SW 1271 (cell line): ENCODE measurements at places on chromosomes 12 and 14.

GRCh38 chr14:59160506-59160905 is 28.0 kb upstream of the DAAM1 start:
- DNase-seq = no peak

GRCh38 chr14:66790101-66790500 is 282.2 kb downstream of the GPHN start:
- no peak for DNase-seq

DNA sequence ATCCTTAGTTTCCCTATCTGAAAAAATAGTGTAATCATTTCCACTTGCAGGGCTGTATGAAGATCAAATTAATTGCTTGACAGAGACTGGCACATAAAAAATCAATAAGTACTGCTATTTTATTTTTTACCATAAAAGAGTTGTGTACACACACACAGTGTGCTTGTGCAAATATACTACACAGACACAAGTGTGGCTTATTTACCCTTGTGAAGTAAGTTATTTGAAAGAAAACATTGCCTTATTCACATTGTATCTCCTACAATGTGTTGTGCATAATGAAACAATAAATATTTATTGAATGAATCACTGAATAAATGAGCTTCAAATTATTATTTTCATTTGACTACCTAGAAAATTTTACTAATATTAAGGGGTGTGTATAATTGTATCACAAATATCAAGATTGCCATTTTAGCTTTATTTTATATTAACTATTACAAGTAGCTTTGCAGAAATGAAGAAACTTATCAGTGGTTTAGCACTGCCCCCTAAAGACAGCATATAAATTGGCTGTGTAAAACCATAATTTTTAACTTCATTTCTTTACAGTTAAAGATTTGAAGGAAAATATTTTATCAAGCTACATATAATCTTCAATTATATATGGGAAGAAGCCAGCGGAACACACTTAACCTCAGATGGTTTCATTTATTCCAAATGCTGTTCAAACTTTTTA is 11.3 kb downstream of the GARIN6 start:
- DNase-seq = no peak

- DNase-seq = no peak
These were observed 19.4 kb downstream of the TMEM116 start for GRCh38 chr12:111993292-111994150.

DNA sequence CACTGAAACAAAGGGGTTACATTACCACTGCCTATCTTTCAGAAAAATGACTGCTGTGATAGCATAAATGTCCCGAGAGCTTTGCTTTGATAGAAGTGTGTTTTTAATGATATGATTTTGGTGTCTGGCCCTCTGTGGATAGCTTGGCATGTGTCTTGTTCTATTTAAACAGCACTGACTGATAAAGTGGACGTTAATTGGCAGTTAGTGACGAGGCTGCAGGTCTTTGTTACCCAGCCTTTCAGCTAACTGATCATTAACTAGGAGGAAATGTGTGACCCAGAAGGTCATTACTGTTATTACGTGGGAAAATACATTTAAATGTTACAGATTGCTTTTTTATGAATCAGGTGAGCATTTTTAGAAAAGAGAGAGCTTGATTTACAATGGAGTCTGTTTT is 428.3 kb downstream of the DIO2 start:
- no peak for DNase-seq

DNA sequence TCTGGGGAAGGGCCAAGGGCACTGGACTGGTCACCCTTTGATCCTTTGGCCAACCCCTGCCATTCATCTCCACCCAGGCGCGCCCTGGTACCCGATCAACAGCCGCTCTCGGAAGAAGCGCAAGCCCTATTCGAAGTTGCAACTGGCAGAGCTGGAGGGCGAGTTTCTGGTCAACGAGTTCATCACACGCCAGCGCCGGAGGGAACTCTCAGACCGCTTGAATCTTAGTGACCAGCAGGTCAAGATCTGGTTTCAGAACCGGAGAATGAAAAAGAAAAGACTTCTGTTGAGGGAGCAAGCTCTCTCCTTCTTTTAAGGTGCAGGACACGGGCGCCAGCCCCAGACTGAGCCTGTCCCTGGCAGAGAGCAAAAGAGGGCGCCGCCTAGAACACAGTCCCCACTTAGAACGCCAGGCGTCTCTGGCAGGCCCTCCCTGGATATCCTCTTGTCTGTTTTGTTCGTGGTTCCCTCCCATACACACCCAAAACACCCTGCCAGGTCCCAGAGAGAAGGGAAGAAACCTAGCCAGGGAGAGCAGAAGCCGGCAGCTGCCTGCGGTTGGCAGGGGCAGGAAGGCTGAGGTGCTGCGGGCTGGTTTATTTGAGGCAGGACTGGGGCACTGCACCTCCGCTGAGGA is 1.7 kb downstream of the HOXC12 start:
- DNase-seq = no peak

DNA sequence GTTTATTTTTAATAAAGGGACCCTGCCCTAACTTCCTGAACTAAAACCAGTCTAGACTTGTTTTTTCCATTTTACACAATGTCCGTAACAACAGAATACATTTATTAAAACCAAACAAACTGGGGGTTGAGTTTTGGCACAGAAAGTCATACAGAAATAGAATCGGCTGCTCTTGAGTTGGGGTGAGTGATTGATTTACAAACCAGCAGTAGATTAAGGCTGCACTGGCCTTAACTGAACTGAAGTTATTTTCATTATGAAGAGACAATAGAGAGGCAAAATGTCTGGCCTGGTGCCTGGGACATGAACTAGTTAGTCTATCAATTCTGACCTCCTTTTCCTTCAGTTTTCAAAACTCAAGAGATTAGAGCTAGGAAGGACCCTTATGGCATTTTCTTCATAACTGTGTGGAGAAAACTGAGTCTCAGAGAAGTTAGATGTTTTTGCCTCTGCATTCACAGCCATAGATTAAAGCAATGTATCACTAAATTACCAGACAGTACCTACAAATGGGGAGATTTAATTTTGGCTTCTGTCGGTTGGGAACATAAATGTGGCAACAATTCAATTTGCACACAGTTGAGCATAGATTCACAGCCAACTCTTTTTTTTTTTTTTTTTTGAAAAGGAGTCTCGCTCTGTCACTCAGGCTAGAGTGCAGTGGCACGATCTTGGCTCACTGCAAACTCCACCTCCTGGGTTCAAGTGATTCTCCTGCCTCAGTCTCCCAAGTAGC is 19.8 kb upstream of the MGP start:
- DNase-seq = no peak

- DNase-seq = no peak
These were observed 43.4 kb upstream of the KCNA1 start for GRCh38 chr12:4866299-4866698.

DNA sequence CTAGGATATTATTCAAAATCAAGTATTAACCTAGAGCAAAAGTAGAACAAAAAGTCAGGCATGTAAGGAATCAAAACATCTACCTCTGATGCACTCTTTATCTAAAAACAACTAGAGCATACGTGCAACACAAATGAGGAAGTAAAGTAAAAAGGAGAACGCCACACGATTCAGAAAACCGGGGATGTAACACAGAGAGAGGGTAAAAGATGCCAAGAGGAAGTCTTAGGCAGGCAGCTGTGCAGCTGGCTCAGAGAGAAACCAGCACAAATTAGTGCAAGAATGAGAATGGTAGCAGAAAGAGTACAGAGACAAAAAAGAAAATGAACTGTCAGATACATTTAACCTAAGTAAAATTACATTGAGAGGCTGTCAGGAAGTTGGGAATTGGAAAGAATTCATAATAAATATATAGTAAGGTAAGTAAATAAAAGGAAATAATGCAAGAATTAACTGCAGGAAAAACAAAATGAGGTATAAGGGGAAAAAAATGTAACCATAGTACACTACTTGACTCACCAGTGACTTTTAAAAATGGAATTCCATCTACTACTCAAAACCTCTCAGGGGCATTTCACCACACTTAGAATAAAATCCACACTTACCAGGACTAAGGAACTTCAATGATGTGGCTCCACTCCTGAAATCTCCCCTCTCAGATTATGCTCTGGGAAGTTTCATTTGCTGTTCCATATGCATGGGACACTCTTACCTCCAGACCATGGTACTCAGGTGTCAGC is 17.1 kb downstream of the BCAT1 start:
- no peak for DNase-seq

- peak; percentile 38 for DNase-seq
These were observed 379.6 kb downstream of the LRIG3 start for GRCh38 chr12:58540480-58541299.

- no peak for DNase-seq
These were observed 37.5 kb downstream of the SLC38A4 start for GRCh38 chr12:46788072-46788887.

DNA sequence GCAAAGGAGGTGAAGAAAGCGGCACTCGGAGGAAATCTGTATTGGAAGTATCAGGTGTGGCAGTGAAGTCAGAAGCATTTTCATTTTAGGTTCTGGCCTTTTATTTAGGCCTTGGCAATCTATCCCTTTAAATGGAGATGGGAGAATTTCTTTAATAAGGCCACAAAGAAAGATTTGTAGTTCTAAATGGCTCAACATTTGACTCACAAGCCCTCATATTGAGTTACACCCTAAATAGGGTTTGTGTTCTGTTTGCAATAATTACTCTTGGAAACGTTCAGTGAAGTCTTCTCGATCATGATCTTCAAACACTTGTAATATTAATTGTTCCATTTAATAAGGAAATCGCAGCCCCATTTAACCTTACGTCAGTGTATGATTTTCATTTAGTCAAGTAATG is 25.3 kb upstream of the TMEM260 start:
- no peak for DNase-seq

DNA sequence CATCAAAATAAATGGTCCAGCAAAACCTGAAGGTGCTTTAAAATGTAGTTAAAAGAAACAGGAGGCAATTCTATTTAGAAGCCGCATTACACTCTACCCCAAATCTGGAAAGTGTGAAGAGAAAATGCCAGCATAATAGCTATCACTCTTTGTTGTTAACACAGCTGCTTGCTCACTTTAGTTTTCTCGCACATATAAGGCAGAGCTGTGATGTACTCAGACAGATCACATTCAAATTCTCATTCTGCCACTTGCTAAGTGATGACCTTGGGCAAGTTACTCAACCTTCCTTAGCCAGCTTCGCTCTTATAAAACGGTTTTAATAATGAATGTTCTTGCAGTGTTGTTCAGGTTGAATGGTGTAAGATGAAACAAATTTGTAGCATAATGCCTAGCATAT is 56.0 kb upstream of the MGAT4C start:
- no peak for DNase-seq

GRCh38 chr14:55454264-55455002 is 14.0 kb upstream of the TBPL2 start:
- DNase-seq = no peak

DNA sequence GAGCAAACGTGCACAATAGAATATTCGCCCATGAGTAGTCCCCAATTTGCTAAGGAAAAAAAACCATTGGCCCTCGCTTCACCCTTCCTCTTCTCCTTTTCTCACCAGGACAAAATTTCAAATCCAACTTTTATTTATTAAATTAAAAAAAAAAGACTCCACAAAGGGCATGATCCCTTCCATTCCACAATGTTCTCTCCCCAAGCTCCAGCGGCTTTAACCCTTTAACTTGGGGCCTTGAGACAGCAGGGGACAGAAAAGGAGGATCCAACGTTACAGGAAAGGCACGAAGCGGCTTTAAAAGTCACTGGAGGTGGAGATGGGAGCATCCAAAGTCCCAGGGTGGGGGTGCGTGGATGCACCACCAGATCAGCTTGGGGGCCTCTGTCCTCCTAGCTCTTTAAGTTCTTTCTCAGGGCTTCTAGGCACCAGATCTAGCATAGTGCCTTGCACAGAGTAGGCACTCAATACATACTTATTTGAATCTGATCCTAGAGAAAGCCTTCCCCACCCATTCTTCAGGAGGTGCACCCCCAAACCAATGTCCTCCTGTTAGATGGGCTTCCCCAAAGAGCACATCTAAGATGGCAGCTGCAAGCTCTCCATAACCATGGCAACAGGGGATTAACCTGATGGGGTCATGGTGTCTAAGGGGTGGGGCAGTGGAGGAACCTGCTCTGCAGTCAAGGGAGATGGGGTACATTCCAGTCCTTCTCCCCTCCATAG is 5.2 kb upstream of the AAAS start:
- no peak for DNase-seq

GRCh38 chr12:121811434-121812319 is 7.9 kb downstream of the SETD1B start:
- peak; percentile 51 for DNase-seq

DNA sequence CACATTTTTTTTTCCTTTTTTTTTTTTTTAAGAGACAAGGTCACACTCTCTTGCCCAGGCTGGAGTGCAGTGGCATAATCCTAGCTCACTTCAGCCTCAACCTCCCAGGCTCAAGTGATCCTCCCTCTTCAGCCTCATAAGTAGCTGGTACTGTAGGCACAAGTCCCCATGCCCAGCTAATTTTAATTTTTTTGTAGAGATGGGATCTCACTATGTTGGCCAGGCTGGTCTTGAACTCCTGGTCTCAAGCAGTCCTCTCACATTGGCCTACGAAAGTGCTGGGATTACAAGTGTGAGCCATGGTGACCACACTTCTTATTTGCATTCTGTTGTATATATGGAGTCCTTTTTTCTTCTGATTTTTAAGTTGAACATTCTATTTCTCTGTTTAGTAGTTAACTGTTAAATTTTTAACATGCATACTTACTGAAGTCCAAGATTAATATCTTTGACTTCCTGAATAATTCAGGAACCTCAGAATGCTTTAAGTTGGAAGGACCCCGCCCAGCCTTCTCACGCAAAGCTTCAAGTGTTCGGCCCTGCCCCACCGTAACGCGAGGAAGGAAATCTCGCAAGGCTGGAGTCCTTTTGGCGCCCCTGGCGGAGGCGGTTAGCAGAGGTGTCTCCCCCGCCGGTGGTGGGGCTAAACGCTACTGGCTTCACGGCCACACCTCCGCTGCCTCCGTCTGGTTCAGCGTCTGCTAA is 21.6 kb downstream of the SPATS2 start:
- DNase-seq = no peak

GRCh38 chr14:37595809-37596621 is 586 bp downstream of the TTC6 start:
- no peak for DNase-seq

- DNase-seq = no peak
These were observed 8.2 kb downstream of the TESC start for GRCh38 chr12:117090816-117091711.

GRCh38 chr14:104895786-104896661 is 28.7 kb upstream of the PLD4 start:
- DNase-seq = no peak

DNA sequence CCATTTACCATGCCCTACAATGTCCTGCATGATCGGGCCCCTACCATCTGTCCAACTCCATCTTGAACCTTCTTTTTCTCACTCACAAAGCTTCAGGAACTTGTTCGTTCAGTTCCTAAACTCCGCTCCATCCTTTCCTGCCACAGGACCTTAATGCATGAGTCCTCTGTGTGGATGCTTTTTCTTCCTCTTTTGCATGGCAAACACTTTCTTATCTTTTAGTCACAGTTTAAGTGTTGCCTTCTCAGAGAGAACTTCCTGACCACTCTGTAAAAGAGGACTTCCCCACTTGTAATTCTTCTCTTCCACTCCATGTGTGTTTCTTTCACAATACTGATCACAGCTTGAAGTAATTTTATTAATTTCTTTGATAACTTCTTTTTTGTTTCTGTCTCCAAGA is 54.4 kb upstream of the ETV6 start:
- DNase-seq = no peak
